ENCODE measurements at places on chromosomes 16 and 17. TPM values are rescaled to one million over a fixed set of nuclear protein-coding genes. Genes with fewer than 3 reads are reported as not detected.

The FNDC8 gene
- total RNA-seq, result not detected

The ZP2 gene
- not detected for total RNA-seq

The OR1A2 gene
- not detected for total RNA-seq

The NECAB2 gene
- 2.7 TPM for total RNA-seq

- no peaks in the 10 kb centered on the region for H3K36me3 ChIP-seq
- H3K4me1 ChIP-seq, result no peaks in the 10 kb centered on the region
- H3K27ac ChIP-seq, result no peak overlapping the region
- no peak overlapping the region for H3K4me3 ChIP-seq
- no peaks in the 10 kb centered on the region for H3K27me3 ChIP-seq
- no peak for DNase-seq
These were observed 20.9 kb downstream of the ENGASE start for GRCh38 chr17:79095345-79096055.

DNA sequence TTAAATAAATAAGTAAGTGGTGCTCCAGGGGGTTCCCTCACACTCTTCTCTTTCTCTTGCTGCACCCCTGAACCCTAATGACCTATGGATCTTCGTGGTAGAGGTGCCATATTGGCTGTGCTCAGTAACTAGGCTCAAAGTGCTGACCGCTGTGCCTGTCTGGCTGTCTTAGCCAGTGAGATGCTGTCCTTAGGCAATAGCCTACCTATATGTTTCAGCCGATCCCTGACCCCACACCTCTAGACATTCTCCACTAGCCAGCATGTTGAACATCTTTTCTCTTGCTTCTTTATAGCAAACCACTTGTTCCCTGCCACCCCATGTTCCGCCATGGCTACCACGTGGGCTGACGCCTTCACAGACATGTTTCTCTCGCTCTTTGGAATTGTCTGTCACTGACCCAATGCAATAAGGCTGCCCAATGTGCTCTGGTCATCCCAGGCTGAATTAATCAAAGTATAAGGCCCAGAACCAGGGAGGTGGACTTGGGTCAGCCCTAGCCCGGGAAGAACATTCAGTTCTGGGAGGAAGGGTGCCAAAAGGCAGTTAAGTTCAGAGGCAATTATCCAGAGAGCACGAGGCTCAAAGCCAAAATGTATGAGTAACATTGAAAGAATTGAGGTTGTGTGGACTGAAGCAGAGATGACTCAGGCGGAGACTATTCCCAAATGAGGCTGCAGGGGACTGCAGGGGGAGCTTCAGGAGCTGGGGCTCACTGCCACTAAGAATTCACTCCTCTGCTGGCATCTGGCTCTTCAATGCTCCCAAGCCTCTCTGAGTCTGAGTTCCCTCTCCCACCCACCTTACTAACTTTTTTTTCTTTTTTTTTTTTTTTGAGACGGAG is 28.7 kb upstream of the TNRC6A start:
- H3K27me3 ChIP-seq, result no peaks in the 10 kb centered on the region
- no peak overlapping the region for H3K4me3 ChIP-seq
- no peaks in the 10 kb centered on the region for H3K4me1 ChIP-seq
- no peak overlapping the region for H3K27ac ChIP-seq

DNA sequence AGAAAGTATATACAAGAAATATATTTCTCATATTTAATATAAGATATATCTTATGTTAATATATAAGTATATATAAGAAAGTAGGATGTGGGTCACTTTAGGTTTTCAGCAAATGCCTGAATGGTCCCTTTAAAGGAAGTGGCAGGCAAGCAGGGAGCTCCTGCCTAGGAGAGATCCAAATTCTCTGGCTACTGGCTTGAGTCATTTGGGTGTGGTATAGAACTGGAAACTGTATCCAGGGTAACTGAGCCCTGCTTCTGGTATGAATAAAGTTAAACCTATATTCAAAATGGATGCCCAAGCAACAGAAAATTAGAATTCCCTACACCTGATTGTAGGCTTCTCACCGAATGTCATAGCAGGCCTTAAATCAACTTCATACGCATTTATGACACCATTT is 144.4 kb downstream of the ZNF18 start:
- no peaks in the 10 kb centered on the region for H3K36me3 ChIP-seq
- no peak overlapping the region for H3K27ac ChIP-seq
- DNase-seq, result no peak

DNA sequence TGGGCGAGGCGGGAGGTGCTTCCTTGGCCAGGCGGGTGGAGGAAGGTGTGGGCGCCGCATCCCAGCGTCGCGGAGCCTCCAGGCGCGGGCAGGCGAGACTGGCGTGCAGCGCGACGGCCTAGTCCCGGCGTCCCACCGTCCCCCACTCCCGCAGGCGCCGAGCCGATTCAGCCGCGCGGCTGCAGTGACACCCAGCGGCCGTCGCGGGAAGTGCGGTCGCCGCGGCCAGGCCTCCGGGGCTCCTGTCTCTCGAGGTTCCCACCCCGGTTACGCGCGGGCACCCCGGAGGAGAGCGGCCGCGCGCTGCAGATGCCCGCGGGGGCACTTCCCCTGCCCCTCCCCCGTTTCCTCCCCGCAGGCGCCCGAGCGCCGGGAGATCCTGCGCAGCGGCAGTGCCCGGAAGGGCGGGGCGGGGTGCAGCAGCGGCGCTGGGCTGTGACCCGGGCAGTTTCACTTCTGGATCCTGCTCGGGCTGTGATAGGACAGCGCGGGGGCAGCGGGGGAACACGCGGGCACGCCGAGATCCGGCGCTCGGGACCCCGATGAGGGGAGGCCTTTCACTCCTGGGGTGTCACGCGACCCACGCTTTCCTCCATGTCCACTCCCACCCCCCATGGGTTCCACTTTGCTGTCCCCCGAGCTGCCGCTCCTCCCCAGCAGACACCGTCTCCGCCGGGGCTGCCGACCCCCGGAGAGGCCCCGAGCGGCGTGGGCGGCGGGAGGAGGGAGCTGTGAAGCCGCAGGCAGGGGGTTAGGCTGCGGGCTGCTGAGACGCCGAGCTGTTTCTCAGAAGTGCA is 16.6 kb downstream of the GRB7 start:
- peaks cover 6% of the 10 kb centered on the region for H3K27me3 ChIP-seq
- peak; percentile 96 for DNase-seq
- peaks cover 3% of the 10 kb centered on the region for H3K4me1 ChIP-seq
